ENCODE measurements at places on chromosomes 1 and 21.

- no peak overlapping the region for H3K27ac ChIP-seq
- H3K4me1 ChIP-seq: peaks cover 5% of the 10 kb centered on the region
- peak overlapping the region; percentile 92 for H3K4me3 ChIP-seq
- peaks cover 16% of the 10 kb centered on the region for H3K27me3 ChIP-seq
These were observed 1.4 kb downstream of the GUK1 start for GRCh38 chr1:228141226-228142044.

DNA sequence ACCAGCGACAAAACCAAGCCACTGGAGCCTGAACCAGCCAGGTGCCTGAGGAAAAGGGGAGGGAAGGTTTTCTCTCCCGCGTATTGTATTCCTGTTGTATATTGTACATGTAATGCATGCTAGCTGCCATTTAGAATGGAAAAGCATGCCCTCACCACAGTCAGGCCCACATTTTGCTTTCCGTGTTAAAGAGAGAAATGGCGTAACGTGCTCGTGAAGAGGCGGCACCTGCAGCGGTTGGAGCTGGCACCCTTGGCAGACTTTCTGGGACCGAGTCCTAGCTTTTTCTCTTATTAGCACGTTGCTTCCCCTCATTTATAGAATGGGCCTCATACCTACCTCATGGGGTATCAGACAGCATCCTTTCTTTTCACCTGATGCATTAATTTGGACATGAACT lies 135.3 kb upstream of the IRF2BP2 start:
- DNase-seq: no peak
- no peak overlapping the region for H3K27ac ChIP-seq
- no peaks in the 10 kb centered on the region for H3K27me3 ChIP-seq
- no peaks in the 10 kb centered on the region for H3K36me3 ChIP-seq
- H3K4me1 ChIP-seq: peaks cover 16% of the 10 kb centered on the region
- H3K4me3 ChIP-seq: no peak overlapping the region

DNA sequence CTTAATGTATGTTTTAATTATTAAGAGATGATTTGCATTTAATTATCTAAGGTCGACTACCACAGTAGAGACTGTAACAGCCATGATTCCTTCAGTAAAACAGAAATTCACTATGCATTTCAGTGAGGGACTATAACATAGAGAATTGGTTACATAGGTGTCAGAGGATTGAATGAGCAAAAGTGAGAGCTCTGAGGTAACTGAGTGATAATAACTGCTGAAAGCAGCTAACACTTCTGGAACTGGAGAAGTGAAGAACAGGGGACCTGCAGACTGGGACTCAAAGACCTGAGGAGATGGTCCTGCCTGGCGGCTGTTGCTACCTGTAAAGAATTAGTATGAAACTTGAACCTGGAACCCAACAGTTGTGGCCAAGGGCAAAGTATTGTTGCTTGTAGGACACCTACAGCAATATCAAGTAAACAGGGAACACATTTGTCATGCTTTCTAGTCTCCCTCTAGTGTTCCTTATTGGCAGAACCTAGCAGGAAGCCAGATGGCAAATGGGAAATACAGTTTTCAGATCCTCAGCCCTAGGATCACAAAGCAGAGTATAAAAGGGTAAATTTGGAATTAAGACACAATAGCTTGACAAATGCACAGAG lies 110.6 kb downstream of the HS2ST1 start:
- no peak overlapping the region for H3K27ac ChIP-seq
- H3K36me3 ChIP-seq: no peaks in the 10 kb centered on the region
- no peak overlapping the region for H3K4me3 ChIP-seq
- H3K27me3 ChIP-seq: no peaks in the 10 kb centered on the region
- H3K4me1 ChIP-seq: no peaks in the 10 kb centered on the region

- H3K36me3 ChIP-seq: 0 out of 2 replicates have a peak, but pooled peaks cover 5% of the 10 kb centered on the region
- no peak overlapping the region for H3K27ac ChIP-seq
- DNase-seq: no peak
- H3K4me3 ChIP-seq: no peak overlapping the region
These were observed 42.4 kb downstream of the DRAM2 start for GRCh38 chr1:111097356-111098099.

GRCh38 chr1:201885531-201886075 lies 3.1 kb upstream of the SHISA4 start:
- peaks cover 26% of the 10 kb centered on the region for H3K27me3 ChIP-seq
- no peak overlapping the region for H3K4me3 ChIP-seq
- H3K27ac ChIP-seq: no peak overlapping the region
- H3K36me3 ChIP-seq: no peaks in the 10 kb centered on the region

DNA sequence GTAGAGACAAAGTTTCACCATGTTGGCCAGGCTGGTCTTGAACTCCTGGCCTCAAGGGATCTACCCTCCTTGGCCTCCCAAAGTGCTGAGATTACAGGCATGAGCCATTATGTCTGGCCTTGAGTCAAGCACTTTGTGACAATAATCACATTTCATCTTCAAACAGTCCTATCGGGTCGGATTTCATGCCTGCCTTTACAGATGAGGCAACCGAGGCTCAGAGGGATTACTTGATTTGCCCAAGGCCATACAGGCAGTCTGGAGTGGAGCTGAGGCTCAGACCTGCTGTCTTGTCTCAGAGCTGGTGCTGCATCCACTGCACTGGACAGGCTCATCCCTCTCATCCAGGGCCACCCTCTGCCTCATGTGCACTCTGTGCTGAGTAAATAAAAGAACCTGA lies 26.6 kb downstream of the FAM151A start:
- no peak overlapping the region for H3K27ac ChIP-seq
- H3K4me3 ChIP-seq: no peak overlapping the region
- H3K36me3 ChIP-seq: no peaks in the 10 kb centered on the region
- H3K27me3 ChIP-seq: no peaks in the 10 kb centered on the region
- H3K4me1 ChIP-seq: peaks cover 5% of the 10 kb centered on the region
- DNase-seq: no peak

DNA sequence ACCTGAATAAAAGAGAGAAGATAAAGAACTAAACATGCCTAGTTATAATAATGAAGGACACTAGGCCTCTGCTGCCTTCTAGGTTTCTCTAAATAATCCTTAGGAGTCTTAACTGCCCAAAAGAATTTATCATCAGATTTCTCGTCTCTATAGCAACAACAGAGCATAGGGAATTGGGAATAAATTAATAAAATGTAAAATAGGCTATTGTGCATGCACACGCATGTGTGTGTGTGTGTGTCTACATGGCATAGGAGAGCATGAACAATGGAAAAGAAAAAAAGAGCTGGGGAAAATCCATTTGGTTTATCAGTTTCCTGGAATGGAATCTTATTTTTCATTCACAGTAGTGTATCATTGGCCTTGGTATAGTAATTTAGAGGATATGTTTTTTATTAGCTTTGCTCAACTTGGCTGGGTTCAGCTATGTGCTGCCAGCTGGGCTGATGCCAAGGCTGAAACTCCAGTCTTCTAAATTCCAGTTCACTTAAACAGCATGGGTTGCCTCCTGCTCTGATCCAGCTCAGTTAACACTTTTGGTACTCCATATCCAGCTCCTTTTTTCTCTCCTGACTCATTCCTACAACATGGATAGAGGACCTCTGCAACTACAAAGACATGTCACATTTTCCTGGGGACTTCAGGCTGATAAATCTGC lies 80.6 kb upstream of the SLFNL1 start:
- no peak overlapping the region for H3K4me3 ChIP-seq
- DNase-seq: no peak
- H3K4me1 ChIP-seq: 0 out of 2 replicates have a peak, but pooled peaks cover 4% of the 10 kb centered on the region

DNA sequence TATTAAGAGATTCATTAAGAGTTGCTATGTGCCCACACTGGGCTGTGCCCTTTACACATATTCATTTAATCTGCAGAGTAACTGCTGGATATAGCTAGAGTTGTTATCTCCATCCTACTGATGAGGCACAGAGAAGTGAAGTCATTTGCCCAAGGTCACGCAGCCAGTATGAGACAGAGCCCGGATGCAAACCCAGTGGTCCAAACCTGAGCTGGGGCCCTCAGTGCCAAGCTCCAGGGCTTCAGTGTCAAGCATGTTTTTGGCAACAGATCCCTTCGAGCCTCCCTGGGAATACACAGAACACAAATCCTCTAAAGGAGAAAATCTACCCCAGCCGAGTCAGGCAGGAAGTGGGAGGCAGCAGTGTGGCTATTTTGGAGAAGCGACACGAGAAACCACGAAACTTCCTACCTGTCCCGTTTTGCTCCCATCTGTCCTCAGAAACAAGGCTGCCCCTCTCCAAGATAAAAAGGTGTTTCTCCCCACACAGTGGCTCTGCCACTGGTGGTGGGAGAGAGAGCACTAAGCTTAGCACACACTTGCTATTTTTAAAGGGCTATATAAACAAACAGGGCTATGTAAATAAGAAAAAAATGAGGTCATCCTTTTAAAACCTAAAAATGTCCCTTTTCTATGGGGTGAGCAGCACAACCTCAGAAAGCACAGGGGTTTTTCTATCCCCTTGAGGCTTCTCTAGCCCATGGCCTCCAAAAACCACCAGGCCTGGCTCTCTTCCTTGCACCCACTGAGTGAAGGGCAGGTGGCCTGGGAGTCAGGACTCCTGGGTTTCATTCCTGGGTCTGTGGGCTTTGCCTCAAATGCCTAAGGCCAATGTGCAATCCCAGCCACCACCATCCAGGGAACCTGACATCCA lies 138.6 kb upstream of the EDN2 start:
- H3K27ac ChIP-seq: no peak overlapping the region
- H3K36me3 ChIP-seq: no peaks in the 10 kb centered on the region
- H3K27me3 ChIP-seq: no peaks in the 10 kb centered on the region
- no peak for DNase-seq
- H3K4me1 ChIP-seq: no peaks in the 10 kb centered on the region
- H3K4me3 ChIP-seq: no peak overlapping the region

DNA sequence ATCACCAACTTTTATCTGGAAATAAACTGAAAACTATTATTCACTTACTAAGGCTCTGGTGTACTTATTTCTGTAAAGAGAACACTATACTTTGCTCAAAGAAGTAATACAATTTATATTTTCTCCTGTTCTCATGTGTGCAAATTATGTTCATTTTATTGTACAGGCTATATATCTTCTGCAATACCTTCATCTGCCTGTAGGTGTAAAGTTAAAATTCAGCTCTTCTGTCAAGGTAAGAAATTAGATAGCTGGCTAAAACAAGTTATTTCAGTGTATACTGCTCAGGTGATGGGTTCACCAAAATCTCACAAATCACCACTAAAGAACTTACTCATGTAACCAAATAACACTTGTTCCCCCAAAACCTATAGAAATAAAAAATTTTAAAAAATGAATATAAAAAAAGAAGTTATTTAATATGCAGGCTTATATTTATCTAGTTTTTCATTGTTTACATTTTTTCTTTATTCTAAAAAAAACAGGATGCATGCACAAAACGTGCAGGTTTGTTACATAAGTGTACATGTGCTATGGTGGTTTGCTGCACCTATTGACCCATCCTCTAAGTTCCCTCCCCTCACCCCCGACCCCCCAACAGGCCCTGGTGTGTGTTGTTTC lies 81.5 kb downstream of the PTGER3 start:
- H3K4me3 ChIP-seq: no peak overlapping the region
- no peaks in the 10 kb centered on the region for H3K36me3 ChIP-seq
- peak; percentile 14 for DNase-seq
- no peaks in the 10 kb centered on the region for H3K27me3 ChIP-seq
- no peaks in the 10 kb centered on the region for H3K4me1 ChIP-seq
- H3K27ac ChIP-seq: no peak overlapping the region

- no peak overlapping the region for H3K27ac ChIP-seq
- DNase-seq: no peak
- H3K4me1 ChIP-seq: no peaks in the 10 kb centered on the region
- no peaks in the 10 kb centered on the region for H3K36me3 ChIP-seq
- no peaks in the 10 kb centered on the region for H3K27me3 ChIP-seq
- no peak overlapping the region for H3K4me3 ChIP-seq
These were observed 12.8 kb downstream of the CASQ2 start for GRCh38 chr1:115755456-115756370.

- DNase-seq: no peak
- no peaks in the 10 kb centered on the region for H3K4me1 ChIP-seq
- no peaks in the 10 kb centered on the region for H3K36me3 ChIP-seq
- H3K27ac ChIP-seq: no peak overlapping the region
- H3K27me3 ChIP-seq: no peaks in the 10 kb centered on the region
These were observed 208.3 kb downstream of the DSCAM start for GRCh38 chr21:40638466-40639251.

DNA sequence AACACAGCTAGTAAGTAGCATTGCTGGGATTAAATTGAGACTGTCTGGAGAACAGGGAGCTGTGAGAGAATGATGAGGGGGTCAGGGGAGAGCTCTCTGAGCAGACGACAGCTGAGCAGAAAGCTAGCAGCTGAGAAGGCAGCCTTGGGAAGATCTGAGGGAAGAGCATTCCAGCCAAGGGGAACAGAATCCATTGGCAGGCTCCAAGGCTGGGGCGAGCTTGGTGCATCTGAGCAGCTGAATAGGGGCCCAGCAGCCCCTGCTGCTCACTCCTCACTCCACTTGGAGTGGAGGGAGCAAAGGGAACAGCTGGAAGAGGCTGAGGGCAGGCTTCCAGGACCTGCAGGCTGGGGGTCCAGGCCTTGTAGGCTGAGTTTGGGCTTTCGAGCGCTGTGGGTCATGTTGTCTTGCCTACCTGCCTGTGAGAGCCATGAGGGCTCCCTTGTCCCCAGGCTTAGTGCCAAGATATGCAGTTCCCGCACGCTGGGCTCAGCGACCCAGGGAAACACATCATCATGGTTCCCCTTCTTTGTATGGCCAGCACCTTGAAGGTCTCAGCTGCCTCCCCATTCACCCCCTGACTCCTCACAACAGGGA lies 10.5 kb downstream of the ACOT11 start:
- no peak overlapping the region for H3K27ac ChIP-seq
- no peak for DNase-seq
- no peaks in the 10 kb centered on the region for H3K36me3 ChIP-seq
- H3K4me3 ChIP-seq: no peak overlapping the region
- H3K4me1 ChIP-seq: no peaks in the 10 kb centered on the region

DNA sequence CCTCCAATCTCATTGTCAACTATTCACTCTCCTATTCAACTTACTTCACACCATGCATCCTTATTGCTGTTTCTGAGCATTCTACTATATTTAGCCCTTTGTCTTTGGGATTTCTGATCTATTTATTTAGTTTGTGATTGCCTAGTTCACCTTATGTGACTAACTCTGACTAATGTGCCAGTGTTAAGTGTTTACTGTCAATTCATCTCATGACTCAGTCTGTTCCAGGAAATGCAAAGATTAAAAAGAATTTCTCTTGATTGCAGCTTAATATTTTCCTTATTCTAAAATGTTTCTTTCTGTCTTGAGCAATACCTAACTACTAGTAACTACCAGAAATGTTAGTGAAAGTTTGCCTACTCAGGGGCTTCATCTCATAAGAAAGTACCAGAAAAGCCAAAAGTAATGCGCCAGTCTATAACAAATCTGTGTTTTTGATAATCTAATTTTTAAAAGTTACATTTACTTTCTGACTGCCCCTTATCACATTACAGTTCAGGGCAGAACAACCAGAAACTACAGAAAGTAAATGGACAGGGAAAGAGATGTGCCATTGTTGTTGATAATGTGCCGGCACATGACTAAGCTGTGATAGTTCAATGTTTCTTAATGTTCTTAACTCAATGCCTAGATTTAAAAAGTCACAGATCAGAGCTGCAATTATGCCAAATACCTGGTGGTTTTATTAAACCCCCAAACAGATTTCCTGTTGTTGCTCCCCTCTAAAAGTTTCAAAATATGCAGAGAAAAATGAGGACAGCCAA lies 556.5 kb downstream of the PTBP2 start:
- H3K27me3 ChIP-seq: no peaks in the 10 kb centered on the region
- no peaks in the 10 kb centered on the region for H3K36me3 ChIP-seq
- DNase-seq: no peak
- H3K27ac ChIP-seq: no peak overlapping the region

- H3K27ac ChIP-seq: no peak overlapping the region
- H3K27me3 ChIP-seq: no peaks in the 10 kb centered on the region
- no peak overlapping the region for H3K4me3 ChIP-seq
- H3K36me3 ChIP-seq: no peaks in the 10 kb centered on the region
These were observed 157.7 kb downstream of the TRIM33 start for GRCh38 chr1:114353262-114353661.
